ENCODE measurements at places on chromosomes 3 and 15.

DNA sequence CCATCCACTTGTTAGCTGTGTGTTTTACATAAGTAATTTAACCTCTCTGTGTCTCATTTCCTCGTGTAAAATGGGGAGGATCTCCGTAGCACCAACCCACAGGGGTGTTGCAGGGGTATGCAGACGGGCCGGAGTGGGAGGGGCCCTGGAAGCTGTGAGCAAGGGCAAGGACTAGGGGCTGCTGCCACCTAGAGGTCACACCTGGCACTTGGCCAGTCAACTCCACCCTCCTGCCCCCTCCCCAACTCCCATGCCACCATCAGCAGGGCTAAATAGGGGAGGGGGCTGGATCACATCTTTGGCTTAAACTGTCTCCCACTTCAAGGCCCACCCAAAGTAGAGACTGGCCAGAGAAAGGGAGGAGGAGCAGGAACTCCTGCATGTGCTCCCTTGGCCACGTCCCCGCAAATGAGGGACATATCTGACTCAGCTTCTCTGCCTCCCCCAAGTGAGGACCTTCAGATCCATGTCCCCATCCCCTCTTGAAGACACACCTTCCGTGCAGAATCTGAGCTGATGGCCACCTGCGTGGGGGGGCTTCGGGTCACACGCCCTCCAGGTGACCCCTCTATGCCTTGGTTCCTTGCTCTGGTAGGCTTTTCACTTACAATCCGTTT is 2.6 kb downstream of the CCDC9B start:
- DNase-seq = peak; percentile 59

GRCh38 chr3:95613993-95614392 is 1200.4 kb upstream of the EPHA6 start:
- DNase-seq = no peak

DNA sequence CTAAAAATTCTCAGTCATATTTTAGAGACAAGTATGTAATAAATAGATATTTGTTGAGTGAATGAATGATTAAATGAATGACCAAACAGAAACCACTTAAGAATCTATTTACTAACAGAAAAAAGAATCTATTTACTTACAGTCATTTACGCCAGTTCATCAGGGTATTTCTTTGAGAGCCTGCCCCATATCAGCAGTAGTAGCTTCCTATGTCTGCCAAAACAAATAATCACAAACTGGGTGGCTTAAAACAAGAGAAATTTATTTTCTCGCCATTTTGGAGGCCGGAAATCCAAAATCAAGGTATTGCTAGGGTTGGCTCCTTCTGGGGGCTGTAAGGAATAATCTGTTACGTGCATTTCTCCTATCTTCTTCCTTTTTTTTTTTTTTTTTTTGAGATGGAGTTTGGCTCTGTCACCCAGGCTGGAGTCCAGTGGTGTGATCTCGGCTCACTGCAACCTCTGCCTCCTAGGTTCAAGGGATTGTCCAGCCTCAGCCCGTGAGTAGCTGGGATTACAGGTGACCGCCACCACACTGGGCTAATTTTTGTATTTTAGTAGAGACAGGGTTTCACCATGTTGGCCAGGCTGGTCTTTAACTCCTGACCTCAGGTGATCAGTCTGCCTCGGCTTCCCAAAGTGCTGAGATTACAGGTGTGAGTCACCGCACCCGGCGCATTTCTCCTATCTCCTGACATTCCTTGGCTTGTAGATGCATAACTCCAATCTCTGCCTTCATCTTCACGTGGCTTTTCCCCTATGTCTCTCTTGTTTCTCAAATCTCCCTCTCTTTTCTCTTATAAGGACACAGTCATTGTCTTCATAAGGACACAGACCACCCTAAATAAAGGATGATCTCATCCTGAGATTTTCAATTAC is 65.2 kb upstream of the SPPL2A start:
- DNase-seq = no peak

DNA sequence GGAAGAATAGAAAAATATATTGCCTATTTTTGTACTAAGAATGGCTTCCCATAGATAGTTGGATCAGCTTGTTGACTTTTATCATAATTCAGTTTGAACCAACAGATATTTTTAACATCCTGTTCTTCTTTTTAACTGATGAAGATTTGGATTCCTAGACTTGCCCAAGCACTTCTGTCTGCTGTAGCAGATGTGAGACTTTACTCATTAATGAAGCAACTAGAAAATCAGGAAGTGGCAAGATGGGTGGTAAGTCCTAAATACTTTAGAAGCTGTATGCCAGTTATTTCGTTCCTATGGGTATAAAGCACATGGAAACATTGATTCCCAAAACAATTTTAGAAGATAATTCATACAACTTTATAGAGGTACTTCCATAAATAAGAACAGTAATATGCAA is 8.4 kb downstream of the PIGB start:
- no peak for DNase-seq

GRCh38 chr3:130950124-130950523 is 56.2 kb downstream of the ATP2C1 start:
- DNase-seq = no peak

DNA sequence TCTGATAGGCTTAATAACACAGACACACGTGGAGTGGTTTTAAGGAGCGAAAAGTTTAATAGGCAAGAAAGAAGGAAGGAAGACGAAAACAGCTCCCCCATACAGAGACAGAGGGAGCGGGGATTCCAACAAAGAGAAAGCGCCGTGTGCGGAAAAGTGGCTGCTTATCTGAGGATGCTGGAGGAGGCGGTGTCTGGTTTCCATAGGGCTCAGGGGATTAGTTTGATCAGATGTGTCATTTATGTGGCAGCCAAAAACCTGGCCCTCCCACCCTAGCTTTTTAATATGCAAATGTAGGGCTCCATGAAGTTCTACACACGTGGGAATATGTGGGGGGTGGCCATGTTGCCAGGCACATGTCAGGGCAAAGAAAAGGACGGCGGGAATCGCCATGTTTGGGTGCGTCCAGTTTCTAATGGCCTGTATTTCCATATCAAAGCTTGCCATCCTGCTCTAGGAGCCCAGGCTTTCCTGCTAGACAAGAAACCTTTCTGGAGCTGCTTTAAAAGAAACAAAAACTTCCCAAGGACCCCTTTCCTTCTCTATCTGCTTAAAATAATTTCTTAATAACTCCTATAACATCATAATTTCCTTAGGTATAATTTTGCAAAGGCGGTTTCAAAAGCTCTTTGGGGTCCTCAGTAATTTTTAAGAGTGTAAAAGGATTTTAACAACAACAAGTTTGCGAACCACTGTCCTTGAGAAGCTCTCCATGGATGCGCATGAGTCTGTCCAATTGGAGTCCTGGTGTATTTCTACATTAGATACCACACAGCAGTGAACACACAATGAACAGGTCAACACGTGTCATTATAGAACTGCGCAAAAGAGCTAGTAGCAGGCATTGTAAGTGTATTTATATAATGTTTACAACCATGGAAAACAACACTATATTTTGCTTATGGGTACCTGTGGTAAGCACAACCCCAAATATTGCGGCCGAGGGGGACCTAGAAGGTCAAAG is 622 bp upstream of the ZNF589 start:
- DNase-seq = no peak

- no peak for DNase-seq
Observed at GRCh38 chr15:25176616-25176923, 221.8 kb downstream of the SNRPN start.

- no peak for DNase-seq
Observed at GRCh38 chr3:39005295-39005694, 46.4 kb downstream of the SCN11A start.

GRCh38 chr3:124097362-124098131 is 105.6 kb upstream of the ROPN1 start:
- no peak for DNase-seq

- no peak for DNase-seq
Observed at GRCh38 chr3:190807719-190808375, 54.6 kb downstream of the GMNC start.

- DNase-seq = no peak
Observed at GRCh38 chr3:29899021-29899420, 618.1 kb downstream of the RBMS3 start.

DNA sequence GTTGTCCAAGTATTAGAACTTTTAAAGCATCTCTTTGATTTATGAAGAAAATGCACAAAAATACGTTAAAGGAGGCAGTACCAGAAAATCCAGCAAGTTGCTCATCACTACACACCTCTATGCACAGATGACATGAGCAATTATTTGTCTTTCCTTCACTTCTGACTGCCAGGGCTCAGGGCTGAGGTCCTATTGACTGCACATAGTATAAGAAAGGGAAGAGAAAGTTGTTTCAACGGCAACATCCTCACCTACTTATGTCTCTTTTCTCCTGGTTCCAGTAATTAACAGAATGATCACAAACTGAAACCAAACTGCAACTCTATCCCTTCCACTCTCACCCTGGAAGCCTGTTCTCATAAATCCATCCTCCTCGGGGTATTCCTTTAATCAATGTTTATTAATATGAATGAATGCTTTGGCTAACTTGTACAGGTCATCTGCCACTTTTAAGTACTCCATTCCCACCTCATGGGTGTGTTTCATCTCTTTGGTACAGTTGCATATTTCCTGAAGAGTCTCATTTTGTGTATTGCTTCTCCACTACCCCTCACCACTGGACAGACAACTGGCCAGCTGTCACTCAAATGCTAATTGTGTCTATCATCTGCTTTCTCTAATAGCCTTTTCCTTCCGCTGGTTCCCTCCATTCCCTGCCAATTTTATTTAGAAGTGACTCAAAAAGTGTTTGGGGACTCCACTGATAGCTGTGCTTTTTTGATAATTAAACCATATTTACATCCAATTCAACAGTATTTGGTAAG is 34.5 kb downstream of the RAB27A start:
- DNase-seq = no peak

- DNase-seq = no peak
Observed at GRCh38 chr15:42210696-42211095, 2.6 kb upstream of the VPS39 start.

GRCh38 chr3:87333393-87333892 is 57.1 kb upstream of the POU1F1 start:
- no peak for DNase-seq

DNA sequence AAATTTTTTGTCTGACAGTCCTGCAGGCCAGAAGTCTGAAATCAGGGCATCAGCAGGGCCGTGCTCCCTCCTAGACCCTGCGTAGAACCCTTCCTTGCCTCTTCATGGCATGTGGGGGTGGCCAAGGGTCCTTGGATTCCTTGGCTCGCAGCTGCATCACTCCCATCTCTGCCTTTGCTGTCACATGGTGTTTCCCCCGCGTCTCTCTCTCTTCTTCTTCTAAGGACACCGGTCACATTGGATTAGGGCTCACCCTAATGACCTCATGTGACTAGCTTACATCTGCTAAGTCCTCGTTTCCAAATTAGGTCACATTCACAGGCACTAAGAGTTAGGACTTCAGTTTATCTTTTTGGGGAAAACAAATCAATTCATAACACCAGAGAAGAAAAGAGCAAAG is 12.0 kb downstream of the SLCO3A1 start:
- DNase-seq = no peak

GRCh38 chr15:91302588-91303439 is 202.8 kb downstream of the SV2B start:
- DNase-seq = no peak

DNA sequence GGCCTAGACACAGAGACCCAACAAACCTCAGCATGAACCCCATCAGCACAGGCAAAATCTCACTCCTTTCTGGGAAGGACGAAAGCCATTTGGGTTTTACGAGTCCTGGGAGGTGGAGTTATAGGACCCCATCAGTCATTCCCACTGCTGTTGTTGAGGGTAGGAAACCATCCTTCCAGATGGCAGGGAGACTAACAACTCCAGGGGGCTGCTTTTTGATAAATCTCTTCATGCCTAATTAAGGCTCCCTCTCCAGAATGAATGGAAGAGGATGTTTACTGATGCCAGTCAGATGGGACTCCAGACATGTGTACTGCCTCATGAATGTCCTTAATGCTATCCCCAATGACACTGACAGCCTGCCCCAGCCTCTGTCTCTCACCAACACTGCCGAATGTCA is 75.3 kb downstream of the ST8SIA2 start:
- DNase-seq = no peak

GRCh38 chr3:172150913-172151650 is 111.7 kb downstream of the FNDC3B start:
- no peak for DNase-seq

DNA sequence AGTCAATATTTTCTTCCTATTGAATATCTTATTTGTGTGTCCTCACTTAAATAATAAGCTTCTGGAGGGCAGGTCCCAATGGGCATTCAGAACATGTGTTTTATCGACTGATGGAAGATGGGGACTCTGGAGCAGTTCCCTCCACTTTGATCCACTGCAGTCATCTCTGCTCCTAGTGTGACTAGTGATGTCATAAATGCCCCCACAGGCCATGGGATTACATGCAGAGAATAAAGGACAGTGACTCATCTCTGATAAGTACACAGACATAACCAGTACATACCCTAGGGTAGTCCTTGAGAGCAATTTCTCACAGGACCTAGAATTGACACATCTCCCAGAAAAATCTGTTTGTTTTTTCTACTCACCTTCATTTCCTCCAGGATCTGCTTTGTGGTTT is 49.4 kb upstream of the FMN1 start:
- DNase-seq = no peak

DNA sequence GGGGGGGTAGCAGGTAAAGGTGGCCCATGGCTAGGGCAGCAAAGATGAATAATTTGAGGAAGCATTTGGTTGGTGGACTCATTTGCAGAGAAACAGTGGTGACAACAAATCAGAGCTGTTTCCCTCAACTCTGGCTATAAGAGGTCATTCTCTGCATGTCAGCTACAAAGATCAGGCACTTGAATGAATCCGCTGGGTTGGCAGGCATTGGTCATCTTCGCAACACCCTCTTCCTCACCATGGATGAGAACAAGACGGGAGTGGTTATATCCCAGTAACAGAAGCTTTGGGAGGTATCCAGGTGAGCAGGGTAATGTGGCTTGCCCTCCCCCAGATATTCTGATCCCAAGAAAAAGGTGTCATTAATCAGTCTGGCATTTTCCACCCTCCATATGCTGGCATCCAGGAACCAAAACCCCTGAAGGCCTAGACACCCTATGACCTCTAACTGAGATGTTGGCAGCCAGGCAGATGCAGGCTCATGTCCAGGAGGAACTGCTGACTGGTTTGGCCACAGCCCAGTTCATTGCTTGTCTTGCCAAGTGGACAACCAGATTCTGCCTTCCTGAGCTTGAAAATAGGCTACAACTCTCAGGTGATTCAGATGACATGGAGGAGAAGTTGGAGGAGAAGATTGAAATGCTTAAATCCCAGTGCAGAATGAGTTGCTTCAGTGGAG is 108.9 kb upstream of the TRIM42 start:
- no peak for DNase-seq

- no peak for DNase-seq
Observed at GRCh38 chr3:155648013-155648591, 96.8 kb downstream of the PLCH1 start.

DNA sequence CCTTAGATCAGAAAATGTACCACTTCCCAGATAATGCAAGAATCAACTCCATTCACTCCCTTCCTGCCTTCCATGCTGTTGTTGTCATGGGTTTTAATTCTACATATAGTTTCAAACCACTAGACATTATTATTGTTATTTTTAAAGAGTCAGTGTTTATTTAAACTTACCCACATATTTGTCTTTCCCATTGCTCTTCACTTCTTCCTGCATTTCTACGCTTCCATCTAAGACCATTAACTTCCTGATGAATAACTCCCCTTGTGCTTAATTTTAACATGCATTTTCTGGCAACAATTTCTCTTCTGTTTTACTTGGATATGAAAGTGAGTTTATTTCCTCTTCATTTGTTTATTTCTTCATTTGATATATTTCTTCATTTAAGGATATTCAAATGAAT is 127.1 kb upstream of the FHIT start:
- DNase-seq = no peak

GRCh38 chr3:189530822-189531221 is 100.4 kb upstream of the TP63 start:
- no peak for DNase-seq
